ENCODE measurements at places on chromosomes 1 and 21.

GRCh38 chr1:116915086-116915661 is 5.5 kb downstream of the PTGFRN start:
- DNase-seq: no peak

- DNase-seq: no peak
Measured at GRCh38 chr21:33247599-33247998, 17.9 kb downstream of the IFNAR2 start.

- no peak for DNase-seq
Measured at GRCh38 chr21:38491536-38491935, 6.7 kb downstream of the ERG start.

GRCh38 chr1:76989976-76990375 is 122.7 kb downstream of the ST6GALNAC5 start:
- no peak for DNase-seq

DNA sequence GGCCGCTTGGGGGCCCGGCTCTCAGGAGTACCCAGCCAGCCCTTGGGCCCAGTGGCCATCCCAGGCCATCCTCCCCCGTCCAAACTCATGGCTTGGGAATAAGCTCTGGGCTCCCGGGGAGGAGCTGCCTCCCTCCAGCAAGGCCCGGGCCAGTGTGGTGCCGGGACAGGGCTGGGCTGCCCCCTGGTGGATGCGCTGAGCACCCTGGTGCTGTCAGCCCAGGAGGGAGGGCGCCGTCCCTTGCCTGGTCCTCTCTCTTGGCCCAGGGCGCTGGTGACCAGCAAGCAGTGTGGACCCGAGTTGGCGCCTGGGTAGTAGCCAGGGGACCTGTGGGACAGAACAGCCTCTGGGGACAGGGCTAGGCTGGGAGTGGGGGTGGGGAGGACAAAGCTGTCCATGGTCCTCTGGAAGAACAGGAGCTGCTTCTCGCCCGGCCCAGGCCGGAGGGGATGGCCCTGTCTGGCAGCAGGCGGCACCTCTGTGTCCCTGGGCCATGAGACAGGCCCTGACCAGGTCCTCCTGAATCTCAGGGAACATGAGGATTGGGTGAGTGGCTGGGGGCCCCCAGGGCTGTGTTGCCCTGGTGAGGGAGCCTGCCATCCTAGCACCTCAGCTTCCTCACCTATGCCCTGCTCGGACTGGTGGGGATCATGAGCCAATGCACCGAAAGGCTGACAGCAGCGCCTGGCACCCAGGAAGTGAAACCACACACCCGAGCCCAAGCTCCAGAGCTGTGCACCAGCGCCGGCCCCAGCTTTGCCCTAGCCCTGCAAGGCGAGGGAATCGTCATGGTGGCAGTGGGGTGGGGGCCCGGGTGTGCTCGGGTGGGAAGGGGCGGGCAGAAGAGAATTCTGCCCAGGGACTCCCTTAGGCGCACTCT is 9.4 kb downstream of the MORN1 start:
- peak; percentile 73 for DNase-seq

DNA sequence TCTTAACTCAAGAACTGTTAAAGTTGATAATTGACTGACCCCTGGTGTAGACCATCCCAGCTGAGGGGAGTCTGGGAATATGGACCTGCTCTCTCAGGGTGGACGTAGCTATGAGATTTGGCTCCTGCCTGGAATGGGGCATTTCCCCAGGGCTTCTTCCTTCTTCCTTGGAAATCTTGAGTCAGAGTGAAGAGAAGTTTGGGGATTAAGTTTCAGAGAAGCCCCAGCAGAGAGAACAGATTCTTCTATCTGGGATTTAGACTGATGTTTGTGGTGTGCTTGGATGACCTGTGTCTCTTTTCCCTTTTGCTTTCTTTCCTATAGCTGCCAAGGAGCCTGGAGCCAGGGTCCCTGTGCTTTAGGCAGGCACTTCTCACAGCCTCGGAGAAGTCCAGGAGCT is 13.2 kb downstream of the AKR1A1 start:
- DNase-seq: no peak

DNA sequence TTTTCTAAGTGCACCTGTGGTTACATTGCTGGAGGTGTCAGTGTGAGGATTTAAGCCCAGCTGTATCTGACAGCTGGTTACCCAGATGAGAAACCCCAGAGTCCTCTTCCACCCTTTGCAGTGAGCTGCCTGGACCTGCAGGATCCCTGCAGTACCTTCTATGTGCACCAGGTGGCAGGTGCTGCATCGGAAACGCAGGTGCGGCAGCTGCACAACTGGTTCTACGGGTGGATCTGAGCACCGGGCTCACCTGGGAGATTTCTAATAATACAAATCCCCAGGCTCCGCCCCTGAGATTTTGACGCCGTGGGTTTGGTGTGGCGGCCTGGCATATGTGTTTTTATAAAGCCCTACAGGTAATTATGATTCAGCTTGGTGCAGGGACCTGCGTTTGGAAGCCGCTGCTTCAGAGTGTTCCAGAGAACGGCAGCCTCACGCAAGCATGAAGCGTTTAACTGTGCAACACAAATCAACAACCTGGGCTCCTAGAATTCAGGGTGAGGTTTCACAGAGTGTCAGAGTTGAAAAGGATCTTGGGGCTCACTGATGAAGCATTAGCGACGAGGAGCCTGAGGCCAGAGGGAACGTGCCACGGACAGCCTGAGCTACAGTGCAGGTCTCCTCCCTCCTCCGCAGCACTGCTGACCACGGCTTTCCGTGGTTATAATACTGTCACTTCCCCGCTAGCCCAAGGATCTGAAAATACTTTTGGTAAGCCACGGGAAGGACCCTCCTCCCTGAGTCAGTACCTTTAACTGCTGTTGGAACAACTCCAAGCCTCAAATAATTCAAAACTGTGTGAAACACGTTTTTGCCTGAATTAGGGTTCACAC is 96.7 kb upstream of the TRABD2B start:
- DNase-seq: peak; percentile 55

GRCh38 chr1:117001254-117001927 is at the start of gene CD101:
Gene CD101 (plus strand): TSS chr1:117001760. CDS start chr1:117001818, 58 bp downstream.
- no peak for DNase-seq

DNA sequence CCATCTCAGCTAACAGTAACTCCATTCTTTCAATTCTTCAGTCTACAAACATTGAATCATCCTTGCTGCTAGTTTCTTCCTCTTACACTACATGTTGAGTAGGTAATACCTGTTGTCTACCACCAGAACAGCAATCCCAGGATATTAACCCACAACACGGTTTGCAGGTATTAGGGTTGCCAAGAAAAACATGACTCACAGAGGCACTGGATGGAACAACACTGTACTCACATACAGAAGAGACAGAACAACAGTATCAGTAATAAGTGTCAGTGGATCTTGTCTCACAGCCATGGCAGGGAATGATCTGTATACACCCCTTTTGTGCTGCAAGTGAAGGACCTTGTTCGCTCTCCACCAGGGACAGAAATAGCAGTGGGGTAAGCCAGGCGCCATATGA is 212.1 kb downstream of the GPR52 start:
- DNase-seq: no peak

DNA sequence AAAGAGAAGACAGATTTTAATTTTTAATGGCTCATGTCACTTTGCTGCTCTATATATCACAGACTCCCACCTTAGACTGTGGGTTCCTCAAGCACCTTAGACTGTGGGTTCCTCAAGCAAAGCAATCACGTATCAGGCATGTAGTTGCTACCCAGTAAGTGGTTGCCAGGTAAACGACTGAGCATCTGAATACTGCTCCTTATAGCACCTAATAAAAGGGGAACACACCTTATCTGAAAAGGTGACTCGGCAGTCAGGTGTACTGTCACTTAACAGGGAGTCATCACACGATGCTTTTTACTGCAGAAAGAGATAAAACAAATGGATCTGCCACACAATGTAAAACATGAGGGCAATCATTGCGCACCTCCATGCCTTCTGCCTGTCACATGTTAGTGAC is 92.5 kb upstream of the LPGAT1 start:
- no peak for DNase-seq

- no peak for DNase-seq
Measured at GRCh38 chr1:114122941-114123618, 30.6 kb downstream of the SYT6 start.

DNA sequence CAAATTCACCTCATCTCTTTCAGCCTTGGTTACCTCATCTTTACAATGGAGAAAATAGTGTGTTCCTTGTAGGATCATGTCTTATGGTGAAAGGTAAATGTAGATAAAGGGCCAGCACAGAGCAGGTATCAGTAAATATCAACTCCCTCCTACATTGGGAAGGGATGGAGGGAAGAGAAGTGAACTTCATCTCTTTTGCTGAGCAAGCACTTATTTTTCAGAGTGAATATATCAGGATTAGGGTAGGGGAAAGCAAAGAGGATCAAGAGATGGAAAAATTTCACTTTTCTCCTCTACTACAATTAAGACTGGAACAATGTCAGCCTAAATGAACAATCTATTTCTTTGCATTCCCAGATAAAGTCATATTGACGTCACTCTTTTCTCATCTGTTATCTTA is 193.8 kb upstream of the JUN start:
- DNase-seq: no peak

DNA sequence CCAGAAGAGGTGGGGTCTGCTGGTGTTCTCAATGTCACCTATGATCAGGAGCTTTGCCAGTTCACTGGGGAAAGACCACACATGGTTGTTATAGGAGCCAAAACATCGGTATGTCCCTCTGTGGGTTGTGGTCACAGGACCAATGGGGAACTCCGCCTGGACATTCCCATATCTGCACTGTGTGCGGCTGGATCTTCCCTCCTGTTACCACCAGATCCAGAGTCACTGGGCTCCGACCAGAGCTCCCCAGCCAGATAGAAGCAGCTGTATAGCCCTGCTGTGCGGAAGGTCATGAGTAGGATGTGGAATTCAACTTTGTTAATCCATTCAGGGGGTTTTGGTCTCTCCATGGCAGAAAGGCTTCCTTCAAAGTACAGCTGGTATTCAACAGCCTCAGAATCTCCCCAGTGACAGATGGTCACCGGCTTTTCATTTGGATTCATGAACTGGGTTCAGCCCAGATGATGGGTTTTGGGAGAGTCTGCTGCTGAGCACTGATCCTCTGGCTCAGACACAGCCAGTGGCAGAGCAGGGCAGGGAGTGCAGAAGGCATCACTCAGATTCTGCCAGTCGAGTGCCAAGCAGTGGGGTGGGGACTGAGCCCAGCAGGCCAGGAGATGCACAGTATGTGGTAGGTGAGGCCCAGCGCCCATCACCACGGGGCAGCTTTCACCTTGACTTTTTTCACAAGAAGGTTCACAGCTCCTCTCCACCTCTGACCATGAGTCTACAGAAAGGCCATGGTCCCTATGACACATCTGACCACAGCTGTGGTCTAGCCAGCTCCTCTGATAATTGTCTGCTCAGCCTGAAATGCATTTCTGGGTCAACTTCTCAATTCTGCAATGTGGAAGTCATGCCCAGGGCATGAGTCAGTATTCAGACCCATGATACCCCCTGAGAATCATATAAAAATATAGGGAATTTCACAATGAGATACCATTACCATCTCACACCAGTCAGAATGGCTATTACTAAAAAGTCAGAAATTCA is 2.9 kb upstream of the SHCBP1L start:
- no peak for DNase-seq

GRCh38 chr1:213492161-213493041 is 441.4 kb downstream of the RPS6KC1 start:
- DNase-seq: no peak

DNA sequence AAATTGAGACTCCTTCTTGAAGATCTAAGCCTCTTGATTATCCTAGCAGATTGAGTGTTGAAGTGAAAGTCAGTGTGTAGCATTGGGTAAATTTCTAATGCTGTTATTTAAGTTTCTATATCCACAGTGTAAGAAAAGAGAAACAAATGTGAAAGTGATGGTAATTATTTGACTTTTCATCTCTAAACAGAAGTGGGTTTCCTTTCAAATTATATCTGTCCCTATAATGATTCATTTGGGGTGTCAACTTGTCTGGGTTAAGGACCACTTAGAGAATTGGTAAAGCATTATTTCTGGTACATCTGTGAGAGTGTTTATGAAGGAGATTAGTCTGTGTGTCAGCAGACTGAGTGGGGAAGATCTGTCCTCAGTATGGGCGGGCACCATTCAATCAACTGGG is 133.0 kb upstream of the HMCN1 start:
- no peak for DNase-seq

DNA sequence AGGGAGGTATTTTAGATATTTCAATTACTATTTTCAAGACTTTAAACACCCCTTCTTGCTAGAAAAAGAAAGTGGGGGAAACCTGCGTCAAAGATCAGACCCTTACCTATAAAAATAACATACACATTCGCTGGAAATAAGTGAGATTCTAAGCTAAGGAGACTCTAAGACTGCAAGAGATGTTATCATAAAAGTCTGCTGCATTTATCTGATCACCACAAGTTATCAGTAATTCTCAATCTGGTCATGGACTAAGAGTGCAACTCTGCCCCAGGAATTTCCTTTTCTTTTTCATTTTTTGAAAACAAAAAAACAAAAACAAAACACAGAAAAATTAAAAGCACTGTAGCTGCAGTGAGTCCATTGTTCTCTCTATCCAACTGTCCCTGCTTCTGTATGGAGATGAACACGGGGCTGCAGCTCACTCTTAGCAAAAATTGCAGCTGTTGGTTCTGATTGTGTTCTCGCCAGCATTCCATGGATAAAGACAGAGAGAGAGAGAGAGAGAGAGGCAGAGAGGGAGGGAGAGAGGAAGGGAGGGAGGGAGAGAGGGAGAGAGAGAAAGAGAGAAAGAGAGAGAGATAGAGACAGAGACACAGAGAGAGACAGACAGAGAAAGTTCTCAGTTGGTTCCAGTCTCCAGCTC is 14.1 kb downstream of the XKR8 start:
- no peak for DNase-seq

DNA sequence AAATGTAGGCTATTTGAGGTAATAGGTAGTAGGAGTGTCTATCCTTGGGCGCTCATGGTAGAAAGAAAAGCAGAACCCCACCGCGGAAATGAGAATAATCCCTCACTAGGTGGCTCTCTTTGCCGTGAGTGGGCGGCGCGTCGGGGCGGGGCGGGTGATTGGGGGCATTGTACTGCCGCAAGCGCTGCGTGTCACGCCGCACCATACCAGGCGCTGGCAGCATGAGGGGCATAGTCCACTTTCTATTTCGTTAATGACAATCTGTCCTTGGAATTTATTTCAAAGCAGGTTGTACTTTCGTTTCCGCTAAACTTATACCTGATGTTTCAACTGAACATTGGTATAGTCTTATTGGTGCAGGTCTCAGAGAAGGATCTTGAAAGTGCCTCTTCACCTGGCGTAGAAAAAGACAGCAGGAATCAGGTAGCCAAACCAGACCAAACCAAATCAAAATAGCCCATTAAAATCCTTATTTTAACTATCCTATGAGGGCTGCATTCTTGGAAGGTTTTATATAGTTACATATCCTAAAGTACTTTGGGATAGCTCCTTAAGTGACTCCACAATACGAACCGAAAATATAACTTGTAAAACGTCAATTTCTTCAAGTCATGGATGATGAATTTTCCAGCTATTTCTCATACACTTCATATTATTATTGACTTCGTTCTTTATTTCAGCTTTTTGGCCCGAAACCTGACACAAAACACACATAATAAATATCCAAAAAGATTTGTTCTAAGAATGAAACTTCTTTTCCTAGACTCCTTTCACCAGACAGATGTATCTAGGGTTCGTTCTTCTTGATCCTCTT is 1.9 kb upstream of the SMG7 start:
- peak; percentile 88 for DNase-seq

GRCh38 chr1:161885759-161886158 is 119.6 kb downstream of the ATF6 start:
- no peak for DNase-seq
